ENCODE measurements at places on chromosomes 1 and 21. TPM values are rescaled to one million over a fixed set of nuclear protein-coding genes. Genes with fewer than 3 reads are reported as not detected.
A peak's percentile ranks its signal among the peaks of the same experiment; 100 is the strongest.

SPATA21 gene
- not detected for total RNA-seq

DNA sequence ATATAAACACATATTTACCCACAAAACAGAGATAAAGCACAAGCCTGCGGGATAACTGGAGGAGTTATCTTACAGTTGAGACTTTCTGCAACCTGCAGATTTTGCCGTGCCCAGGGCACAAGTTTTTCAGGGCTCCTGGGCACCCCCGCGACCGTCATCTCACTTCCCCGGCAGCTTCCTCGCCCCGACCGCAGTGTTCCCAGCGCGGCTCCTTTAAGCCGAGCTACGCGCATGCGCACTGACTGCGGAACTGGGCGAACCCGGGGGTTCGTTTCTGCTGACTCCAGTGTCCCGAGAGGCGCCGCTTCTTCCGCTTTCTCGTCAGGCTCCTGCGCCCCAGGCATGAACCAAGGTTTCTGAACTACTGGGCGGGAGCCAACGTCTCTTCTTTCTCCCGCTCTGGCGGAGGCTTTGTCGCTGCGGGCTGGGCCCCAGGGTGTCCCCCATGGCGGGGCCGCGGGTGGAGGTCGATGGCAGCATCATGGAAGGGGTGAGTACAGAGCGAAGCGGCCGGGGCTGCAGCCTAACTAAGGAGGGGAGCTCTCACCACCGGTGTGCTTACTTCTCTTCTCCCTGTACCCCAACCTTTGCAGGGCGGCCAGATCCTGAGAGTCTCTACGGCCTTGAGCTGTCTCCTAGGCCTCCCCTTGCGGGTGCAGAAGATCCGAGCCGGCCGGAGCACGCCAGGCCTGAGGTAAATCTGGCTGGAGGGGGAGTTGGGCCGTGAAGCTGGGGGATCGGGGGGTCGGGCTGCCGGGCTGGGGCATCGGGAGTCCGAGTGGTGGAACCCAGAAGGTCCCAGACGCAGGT, at the start of gene RTCA:
RTCA (plus strand) TSS at position 286 of the 810 bp plus-strand sequence; CDS start at position 446, 160 bp downstream.
- peak; percentile 98 for DNase-seq
- peak within 1 kb of the TSS; percentile 93 for H3K27ac ChIP-seq
- H3K36me3 ChIP-seq: peaks cover 4% of the 10 kb centered on the region
- peaks cover 7% of the 10 kb centered on the region for H3K4me1 ChIP-seq
- H3K27me3 ChIP-seq: no peaks in the 10 kb centered on the region

KIAA0040 gene
- total RNA-seq: 35.1 TPM

DNA sequence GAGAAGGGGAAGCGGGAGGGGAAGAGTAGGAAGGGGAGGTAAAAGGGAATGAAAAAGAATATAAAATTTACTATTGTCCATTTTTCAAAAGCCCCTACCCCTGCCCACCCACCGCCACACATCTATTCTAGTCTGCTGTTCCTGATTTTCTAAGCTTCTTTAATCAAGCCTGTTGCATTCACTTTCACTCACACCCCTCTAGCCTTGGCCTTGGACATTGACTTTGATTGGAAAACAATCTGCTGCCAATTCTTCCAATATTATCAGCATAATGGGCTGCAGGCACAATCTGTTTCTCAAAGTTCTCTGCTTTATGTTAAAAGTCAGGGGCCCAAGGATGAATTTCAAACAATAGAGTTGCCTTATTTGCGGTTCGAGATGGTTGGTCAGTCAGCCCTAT, 281.2 kb downstream of the SETD4 start:
- no peak overlapping the region for H3K27ac ChIP-seq
- no peak for DNase-seq
- H3K36me3 ChIP-seq: no peaks in the 10 kb centered on the region

SMPDL3B gene
- total RNA-seq: 16.5 TPM

GRCh38 chr1:213409971-213410370, 358.9 kb downstream of the RPS6KC1 start:
- no peaks in the 10 kb centered on the region for H3K4me1 ChIP-seq
- no peak overlapping the region for H3K27ac ChIP-seq
- no peak overlapping the region for H3K4me3 ChIP-seq
- no peaks in the 10 kb centered on the region for H3K27me3 ChIP-seq
- no peaks in the 10 kb centered on the region for H3K36me3 ChIP-seq

RBM11 gene
- 6.1 TPM for total RNA-seq

GRCh38 chr1:162697140-162697895, 65.1 kb downstream of the DDR2 start:
- no peak for DNase-seq
- H3K4me1 ChIP-seq: peaks cover 30% of the 10 kb centered on the region
- H3K27me3 ChIP-seq: no peaks in the 10 kb centered on the region
- no peak overlapping the region for H3K4me3 ChIP-seq
- H3K27ac ChIP-seq: peak overlapping the region; percentile 85

- no peak for DNase-seq
- no peak overlapping the region for H3K4me3 ChIP-seq
- no peaks in the 10 kb centered on the region for H3K27me3 ChIP-seq
- H3K27ac ChIP-seq: no peak overlapping the region
- H3K36me3 ChIP-seq: no peaks in the 10 kb centered on the region
These were observed 4.6 kb downstream of the GPATCH2 start for GRCh38 chr1:217626321-217626720.

GRCh38 chr1:17061486-17061885, 7.7 kb upstream of the SDHB start:
- no peak for DNase-seq
- no peak overlapping the region for H3K4me3 ChIP-seq
- H3K27me3 ChIP-seq: no peaks in the 10 kb centered on the region
- H3K36me3 ChIP-seq: no peaks in the 10 kb centered on the region

GRCh38 chr1:70909262-70909822, 138.3 kb downstream of the PTGER3 start:
- no peak for DNase-seq
- no peaks in the 10 kb centered on the region for H3K4me1 ChIP-seq
- H3K27ac ChIP-seq: no peak overlapping the region
- no peaks in the 10 kb centered on the region for H3K36me3 ChIP-seq

DNA sequence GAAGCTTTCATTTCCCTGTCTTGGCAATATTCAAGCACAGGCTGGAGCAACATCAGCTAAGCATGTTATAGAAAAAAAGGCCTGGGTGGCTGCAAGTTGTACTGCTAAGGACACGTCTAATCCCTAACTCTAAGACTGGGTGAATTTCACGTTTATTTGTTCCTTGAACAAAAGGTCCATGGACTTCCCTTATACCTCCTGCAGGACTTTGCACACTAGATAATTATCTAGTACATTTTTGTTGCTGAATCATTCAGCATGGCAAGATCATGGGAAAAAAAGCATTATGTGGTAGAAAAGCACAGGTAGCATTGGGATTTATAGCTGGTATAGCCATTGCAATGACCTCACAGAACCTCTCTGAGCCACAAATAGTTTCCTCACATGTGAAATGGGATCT, 130.7 kb upstream of the DMRTA2 start:
- DNase-seq: no peak
- no peak overlapping the region for H3K27ac ChIP-seq
- H3K27me3 ChIP-seq: no peaks in the 10 kb centered on the region
- H3K36me3 ChIP-seq: no peaks in the 10 kb centered on the region
- H3K4me3 ChIP-seq: no peak overlapping the region

GRCh38 chr1:224730965-224731364, 114.8 kb downstream of the CNIH3 start:
- H3K36me3 ChIP-seq: no peaks in the 10 kb centered on the region
- DNase-seq: no peak
- no peaks in the 10 kb centered on the region for H3K27me3 ChIP-seq
- H3K4me3 ChIP-seq: no peak overlapping the region
- H3K4me1 ChIP-seq: peaks cover 9% of the 10 kb centered on the region

GRCh38 chr1:166479052-166479631, 312.3 kb upstream of the FAM78B start:
- H3K36me3 ChIP-seq: no peaks in the 10 kb centered on the region
- peak; percentile 18 for DNase-seq
- H3K4me1 ChIP-seq: no peaks in the 10 kb centered on the region
- no peak overlapping the region for H3K4me3 ChIP-seq
- H3K27ac ChIP-seq: no peak overlapping the region

- H3K36me3 ChIP-seq: no peaks in the 10 kb centered on the region
- H3K27ac ChIP-seq: peak overlapping the region; percentile 89
- H3K4me3 ChIP-seq: no peak overlapping the region
- H3K4me1 ChIP-seq: peaks cover 7% of the 10 kb centered on the region
These were observed 27.0 kb downstream of the ABCA4 start for GRCh38 chr1:94093996-94094395.

GRCh38 chr1:113830039-113830438, 17.8 kb upstream of the RSBN1 start:
- peaks cover 6% of the 10 kb centered on the region for H3K36me3 ChIP-seq
- H3K27ac ChIP-seq: no peak overlapping the region
- no peak for DNase-seq
- H3K4me3 ChIP-seq: no peak overlapping the region

- DNase-seq: no peak
- peaks cover 61% of the 10 kb centered on the region for H3K36me3 ChIP-seq
- H3K27me3 ChIP-seq: no peaks in the 10 kb centered on the region
- no peak overlapping the region for H3K27ac ChIP-seq
- H3K4me1 ChIP-seq: peaks cover 5% of the 10 kb centered on the region
These were observed 40.2 kb downstream of the NID1 start for GRCh38 chr1:236024641-236025040.

DNA sequence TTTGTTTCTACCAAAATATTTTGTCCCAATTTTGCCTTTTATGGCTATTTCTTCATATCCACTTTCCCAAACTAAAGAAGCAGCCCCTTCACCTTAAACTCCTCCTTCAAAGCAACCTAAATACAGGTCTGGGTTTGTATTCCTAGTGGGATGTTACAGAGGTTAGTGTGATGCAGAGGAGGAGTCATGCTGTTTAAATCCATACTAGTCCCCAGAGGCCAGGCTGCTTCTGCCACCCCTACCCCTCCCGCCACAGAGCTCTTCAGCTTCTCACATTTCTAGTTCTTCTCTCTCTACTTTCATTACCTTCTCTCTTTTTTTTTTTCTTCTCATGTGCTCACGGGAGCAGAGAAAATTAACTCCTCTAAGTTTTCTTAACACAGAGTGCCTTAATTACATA, 29.3 kb downstream of the SELL start:
- H3K4me3 ChIP-seq: no peak overlapping the region
- H3K27me3 ChIP-seq: no peaks in the 10 kb centered on the region
- no peak overlapping the region for H3K27ac ChIP-seq

- H3K27ac ChIP-seq: peak overlapping the region; percentile 90
- H3K36me3 ChIP-seq: no peaks in the 10 kb centered on the region
- no peaks in the 10 kb centered on the region for H3K27me3 ChIP-seq
These were observed 773 bp downstream of the CHD1L start for GRCh38 chr1:147243228-147243685.

DNA sequence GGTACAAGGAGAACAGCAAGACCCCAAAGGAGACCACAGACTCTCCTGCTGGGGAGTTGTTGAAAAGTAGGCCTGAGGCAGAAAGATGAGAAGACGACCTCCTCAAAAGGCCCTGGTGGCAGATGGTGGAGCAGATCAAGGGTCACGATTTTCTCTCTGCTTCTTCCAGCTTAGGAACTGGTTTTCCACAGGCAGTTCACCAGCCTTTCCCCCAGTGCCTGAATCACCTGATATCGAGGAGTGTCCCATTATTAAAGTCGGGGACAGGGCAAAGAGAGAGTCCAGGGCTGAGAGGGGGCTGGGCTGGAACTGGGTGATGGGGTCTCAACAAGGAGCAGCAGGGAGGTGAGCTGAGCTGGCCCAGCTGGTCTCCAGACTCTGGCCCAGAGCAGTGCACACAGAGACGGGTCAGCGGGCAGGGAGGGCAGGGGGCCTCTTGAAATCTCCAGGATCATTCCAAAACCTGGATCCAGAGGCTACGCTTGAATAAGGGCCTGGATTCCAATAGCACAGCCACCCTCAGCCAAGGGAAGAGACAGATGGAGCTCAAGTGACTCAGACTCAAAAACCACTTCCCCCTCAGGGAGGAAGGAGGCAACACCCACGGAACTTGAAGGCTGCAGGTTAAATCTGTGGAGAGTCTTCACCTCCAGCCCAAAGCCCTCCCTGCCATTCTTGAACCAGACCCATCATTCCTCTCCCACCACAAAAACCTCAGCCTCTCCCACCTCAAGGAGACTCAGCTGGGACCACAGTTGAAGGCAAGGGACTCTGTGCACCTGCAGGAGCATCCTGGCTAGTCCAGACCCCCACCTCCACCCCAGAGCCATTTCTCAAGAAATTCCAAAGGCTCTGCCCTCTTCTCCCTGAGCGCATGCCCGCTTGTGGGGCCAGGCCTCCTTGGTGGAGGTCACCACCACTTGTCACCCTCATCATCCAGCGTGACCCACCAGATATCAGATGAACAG, at the start of gene S100A5:
S100A5 (minus strand) TSS at position 541 of the 968 bp plus-strand sequence. CDS start 743 bp downstream, outside the sequence.
- no peak for DNase-seq
- H3K27ac ChIP-seq: no peak within 1 kb of the TSS
- no peak within 1 kb of the TSS for H3K4me3 ChIP-seq
- no peaks in the 10 kb centered on the region for H3K27me3 ChIP-seq

GRCh38 chr1:29832471-29832870, 596.1 kb downstream of the PTPRU start:
- no peaks in the 10 kb centered on the region for H3K4me1 ChIP-seq
- H3K27ac ChIP-seq: no peak overlapping the region
- DNase-seq: peak; percentile 1
- no peaks in the 10 kb centered on the region for H3K27me3 ChIP-seq
- no peak overlapping the region for H3K4me3 ChIP-seq
- H3K36me3 ChIP-seq: no peaks in the 10 kb centered on the region

RGS7 gene
- total RNA-seq: 0.25 TPM

- no peaks in the 10 kb centered on the region for H3K4me1 ChIP-seq
- H3K4me3 ChIP-seq: no peak overlapping the region
- H3K27ac ChIP-seq: no peak overlapping the region
- H3K36me3 ChIP-seq: peaks cover 24% of the 10 kb centered on the region
- DNase-seq: no peak
These were observed 60.5 kb upstream of the HP1BP3 start for GRCh38 chr1:20847611-20848080.

CYP4Z1 gene
- 1.3 TPM for total RNA-seq

- H3K4me3 ChIP-seq: no peak overlapping the region
- no peaks in the 10 kb centered on the region for H3K36me3 ChIP-seq
- DNase-seq: peak; percentile 18
- H3K4me1 ChIP-seq: peaks cover 3% of the 10 kb centered on the region
These were observed 1.4 kb upstream of the SLC19A2 start for GRCh38 chr1:169487133-169487532.

DNA sequence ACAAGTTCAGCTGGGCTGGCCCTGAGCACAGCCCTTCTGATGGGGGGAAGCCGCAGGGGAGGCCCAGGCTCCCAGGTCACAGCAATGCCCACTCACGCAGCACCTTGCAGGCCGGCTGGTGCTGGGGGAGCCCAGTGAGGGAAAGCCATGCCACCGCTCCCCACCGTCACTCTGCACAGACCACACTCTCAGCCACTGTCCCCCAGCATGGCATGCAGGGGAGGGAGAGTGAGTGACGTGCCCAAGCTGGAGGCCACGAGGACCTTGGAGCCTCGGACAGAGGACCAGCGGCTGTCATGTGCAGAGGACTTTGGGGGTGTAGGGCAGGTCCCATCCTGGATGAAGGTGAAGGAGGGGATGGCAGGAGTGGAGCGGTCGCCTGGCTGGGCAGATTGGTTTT, 25.1 kb downstream of the SLC45A1 start:
- peaks cover 5% of the 10 kb centered on the region for H3K4me1 ChIP-seq
- H3K27ac ChIP-seq: peak overlapping the region; percentile 83
- no peak overlapping the region for H3K4me3 ChIP-seq
